Kasumi-1 (cell line): ENCODE measurements at places on chromosomes 11 and 22.

DNA sequence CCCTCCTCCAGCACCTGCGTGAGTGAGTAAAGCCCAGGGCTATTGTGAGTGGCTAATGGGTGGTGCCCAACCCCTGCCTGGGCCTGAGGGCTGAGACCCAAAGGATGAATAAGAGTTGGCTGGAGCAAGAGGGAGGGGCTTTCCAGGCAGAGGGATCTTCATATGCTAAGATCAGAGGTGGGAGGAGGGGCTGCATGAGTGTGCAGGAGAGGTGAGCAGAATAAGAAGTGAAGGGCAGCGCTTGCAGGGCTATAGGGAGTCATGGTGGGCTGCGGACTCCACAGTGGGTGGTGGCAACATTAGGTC, 3.9 kb downstream of the EMID1 start:
- DNase-seq = no peak

DNA sequence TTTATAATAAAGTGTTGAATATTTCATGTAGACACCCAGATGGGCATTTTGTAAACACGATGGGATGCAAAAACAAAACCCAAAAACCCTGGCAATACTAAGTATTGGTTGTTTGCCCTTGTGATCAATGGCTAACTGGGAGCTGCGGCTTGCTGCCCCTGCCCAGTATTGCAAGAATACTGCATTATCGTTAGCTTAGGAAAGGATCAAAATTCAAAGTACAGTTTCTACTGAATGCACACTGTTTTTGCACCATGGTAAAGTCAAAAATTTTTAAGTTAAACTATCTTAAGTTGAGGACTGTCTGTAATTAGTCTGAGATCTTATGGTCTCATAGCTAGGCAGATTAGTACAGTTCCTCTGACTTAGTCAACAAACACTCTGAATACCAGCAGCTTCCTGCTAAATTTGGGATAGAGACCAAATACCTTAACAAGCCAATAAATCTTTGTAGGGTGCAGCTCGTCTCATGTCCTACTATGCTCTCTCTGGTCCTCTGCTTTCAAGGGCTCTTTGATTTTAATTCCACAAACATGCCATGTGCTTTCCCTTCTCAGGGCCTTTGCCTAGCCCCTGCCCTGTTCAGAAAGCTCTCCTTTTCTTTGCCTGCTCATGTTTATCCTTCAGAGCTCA, 4.0 kb downstream of the CCDC90B start:
- no peak for DNase-seq

DNA sequence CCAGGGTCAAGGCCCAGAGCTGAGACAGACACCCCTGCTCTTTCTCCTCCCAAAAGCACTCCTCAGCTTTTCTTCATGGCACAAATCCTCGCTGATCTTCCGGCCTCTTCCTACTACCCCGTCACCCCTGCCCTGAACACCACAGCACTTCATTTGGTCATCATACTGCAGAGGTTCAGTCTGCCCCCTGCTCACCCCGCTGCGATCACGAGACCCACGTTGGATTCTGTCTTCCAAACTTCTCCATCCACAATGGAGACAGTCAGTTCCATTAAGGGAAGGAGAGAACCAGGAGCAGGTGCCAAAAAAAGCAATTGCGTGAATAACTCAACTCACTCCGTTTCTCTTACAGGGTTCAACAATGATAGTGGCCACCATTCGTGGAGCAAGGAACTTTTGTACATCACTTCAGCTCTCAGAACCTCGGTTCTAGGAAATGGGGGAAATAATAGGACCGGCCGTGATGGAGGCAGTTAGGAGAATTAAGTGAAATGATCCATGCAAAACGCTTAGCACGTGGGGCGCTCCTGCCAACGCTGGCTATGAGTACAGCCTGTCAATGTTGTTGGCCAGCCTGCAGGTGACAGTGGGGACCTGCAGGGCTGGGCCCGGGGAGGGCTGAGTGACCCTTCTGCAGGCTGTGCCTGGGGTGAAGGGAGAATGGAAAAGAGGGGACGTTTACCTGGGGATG, 45.9 kb downstream of the MN1 start:
- DNase-seq = no peak

GRCh38 chr11:2922655-2923054, 6.6 kb downstream of the PHLDA2 start:
- DNase-seq = no peak

DNA sequence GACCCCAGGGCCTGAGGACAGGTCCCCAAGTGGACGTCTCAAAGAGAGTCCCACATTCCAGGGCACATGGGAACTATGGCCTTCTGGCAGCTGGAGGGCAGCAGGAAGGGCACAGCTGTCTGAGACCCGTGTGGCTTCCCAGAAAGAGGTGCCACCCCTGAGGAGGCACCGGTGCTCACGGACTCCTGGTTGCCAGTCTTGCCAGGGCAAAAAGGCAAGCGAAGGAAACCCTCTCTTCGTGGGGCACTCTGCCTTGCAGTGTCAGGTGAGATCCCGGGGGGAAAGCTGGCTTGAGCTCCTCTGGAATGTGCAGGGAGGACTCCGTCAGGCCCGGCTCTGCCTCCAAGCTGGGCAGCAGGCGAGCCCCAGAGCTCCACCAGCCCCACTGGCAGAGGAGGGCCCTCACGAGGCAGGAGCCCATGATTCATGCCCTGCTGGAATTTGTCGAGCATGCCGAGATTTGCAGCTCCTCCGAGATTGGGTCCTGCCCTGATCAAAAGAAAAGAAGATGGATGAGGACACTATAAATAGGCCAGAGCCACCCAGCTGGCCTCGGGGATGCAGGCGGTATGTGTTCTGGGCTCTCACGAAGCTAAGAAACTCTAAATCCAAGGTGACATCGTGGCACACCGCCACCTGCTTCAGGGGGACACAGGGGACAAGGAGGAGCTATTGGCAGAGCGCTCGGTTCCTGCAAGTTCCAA, 9.9 kb upstream of the CELSR1 start:
- no peak for DNase-seq

GRCh38 chr11:8739309-8739793, 56.8 kb downstream of the RPL27A start:
- DNase-seq = no peak

GRCh38 chr11:69080257-69080995, 31.7 kb downstream of the TPCN2 start:
- DNase-seq = no peak

DNA sequence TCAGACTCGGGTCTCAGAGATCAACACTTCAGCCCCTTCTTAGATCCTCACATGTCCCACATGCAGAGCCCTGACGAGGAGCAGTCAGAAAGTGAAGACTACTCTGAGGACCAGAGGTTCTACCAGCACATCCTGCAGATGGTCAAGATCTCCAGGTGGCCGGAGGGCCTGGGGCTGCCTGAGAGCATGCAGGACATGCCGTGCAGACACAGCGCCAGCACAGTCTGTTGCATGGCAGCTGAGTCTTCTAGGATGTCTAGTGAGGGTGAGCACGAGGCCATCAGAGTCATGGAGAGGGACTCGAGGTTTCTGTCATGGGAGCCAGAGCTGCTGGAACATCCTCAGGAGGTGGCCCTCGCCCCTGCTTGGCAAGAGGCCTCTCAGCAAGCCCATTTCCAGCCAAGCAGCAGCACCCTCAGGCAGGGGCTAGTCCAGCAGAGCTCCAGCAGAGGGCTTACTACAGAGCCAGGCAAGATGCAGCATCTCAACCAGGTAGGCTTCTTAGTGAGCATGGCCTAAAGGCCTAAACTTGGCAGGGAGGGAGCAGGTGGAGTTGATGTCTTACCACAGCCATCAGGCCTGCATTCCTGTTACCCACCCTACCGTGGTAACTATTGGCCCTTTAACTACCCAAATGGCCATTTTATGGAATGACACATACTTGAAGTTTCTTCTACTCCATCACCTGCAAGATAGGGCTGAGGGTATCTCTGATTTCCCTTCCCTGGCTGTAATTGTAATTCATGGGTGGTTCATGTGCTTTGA, 28.7 kb downstream of the CEP164 start:
- DNase-seq = no peak

DNA sequence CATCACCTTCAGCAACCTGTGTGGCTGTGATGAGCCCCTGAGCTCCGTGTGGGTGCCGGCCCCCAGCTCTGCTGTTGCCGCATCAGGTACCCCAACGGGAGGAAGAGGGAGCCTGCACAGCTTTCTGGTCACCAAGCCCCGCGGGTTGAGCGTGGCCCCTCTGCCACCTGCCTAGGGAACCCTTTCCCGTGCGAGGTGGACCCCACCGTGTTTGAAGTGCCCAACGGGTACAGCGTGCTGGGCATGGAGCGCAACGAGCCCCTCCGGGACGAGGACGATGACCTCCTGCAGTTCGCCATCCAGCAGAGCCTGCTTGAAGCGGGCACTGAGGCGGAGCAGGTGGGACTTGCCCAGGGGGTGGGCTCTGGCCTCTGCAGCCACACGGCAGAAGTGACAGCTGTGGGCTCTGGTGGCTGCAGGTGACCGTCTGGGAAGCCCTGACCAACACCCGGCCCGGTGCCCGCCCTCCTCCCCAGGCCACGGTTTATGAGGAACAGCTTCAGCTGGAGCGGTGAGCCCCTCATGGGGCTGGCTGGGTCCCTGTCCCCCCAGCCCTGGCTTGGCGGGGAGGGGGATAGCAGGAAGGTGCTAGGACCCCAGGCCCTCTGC, 1.9 kb upstream of the SSH3 start:
- no peak for DNase-seq

DNA sequence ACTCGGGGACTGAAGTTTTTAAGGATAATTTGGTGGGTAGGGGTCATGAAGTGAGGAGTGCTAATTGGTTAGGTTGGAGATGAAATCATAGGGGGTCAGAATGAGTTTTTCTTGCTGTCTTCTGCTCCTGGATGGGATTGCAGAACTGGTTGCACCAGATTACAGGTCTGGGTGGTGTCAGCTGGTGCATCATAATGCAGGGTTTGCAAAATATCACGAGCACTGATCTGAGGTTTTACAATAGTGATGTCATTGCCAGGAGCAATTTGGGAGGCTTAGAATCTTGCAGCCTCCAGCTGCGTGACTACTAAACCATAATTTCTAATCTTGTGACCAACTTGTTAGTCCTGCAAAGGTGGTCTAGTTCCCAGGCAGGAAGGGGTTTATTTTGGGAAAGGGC, 46.4 kb upstream of the CALCB start:
- DNase-seq = no peak

DNA sequence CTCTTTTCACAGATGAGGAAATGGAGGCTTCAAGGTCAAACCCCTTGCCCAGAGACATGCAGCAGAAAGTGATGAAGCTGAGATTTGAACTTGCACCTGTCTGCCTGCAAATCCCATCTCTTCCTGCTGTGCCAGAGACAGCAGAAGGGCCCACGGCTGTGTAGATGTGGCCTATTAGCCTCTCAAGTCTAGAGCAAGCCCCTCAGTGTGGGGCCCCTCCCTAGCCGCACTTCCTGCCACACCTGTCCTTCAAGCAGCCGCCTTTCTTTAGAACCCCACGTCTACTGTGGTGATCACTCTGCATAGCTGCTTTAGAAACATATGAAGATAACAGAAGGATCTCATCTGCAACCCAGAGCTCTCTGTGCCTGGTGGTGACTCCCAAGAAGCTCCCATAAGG, 41.2 kb upstream of the JAM3 start:
- no peak for DNase-seq

GRCh38 chr11:71518506-71519471, 8.3 kb upstream of the KRTAP5-7 start:
- DNase-seq = no peak

GRCh38 chr11:130118165-130118564, 41.4 kb upstream of the ST14 start:
- DNase-seq = no peak

DNA sequence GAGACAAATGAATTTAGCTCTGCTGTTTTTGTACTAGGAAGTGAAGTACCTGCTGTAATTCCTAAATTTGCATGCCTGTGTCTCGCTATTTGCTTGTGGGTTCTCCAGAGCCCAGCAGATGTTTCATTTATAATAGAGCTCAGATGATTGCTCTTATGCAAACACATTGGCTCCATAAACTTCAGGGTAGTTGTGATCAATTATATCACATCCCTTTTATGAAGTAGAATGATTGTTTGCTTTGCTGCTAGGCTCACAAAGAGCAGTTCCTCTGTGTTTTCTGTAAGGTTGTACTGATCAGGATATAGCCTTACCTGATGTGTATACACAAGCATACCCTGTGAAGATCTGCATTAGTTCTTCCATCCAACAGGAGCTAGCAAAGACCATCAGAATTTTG, 64.1 kb downstream of the C11orf87 start:
- no peak for DNase-seq

GRCh38 chr11:14672635-14673034, 29.0 kb downstream of the PDE3B start:
- no peak for DNase-seq
